ENCODE measurements at places on chromosomes 2 and 18.

- ATAC-seq: no peak
- no peaks in the 10 kb centered on the region for H3K36me3 ChIP-seq
- H3K27ac ChIP-seq: no peak overlapping the region
- no peak overlapping the region for H3K4me3 ChIP-seq
- H3K4me1 ChIP-seq: peaks cover 10% of the 10 kb centered on the region
Measured at GRCh38 chr2:65204461-65205210, 23.0 kb upstream of the ACTR2 start.

- peak overlapping the region; percentile 92 for H3K27ac ChIP-seq
Measured at GRCh38 chr2:111042772-111043771, 77.6 kb upstream of the BCL2L11 start.

DNA sequence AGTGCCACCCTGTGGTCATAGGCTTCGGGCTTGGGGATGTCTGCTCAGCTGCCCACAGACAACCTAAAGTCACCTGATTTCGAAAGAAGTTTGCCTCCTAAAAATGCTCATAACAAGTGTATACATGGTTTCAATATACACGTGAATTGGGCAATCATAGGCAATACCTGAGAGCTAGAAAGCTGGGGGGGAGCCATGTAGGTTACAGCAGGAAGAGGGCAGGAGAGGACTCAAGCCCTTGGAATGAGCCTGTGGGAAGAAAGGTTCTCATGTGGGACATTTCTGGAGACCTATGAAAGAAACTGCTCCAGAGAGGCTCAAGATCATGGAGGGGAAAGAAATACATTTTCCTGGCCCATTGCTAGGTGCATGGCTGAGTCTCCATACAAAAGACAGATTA lies 109.7 kb downstream of the ACOXL start:
- no peak overlapping the region for H3K27ac ChIP-seq
- H3K27me3 ChIP-seq: no peaks in the 10 kb centered on the region
- no peak for ATAC-seq
- no peaks in the 10 kb centered on the region for H3K36me3 ChIP-seq

DNA sequence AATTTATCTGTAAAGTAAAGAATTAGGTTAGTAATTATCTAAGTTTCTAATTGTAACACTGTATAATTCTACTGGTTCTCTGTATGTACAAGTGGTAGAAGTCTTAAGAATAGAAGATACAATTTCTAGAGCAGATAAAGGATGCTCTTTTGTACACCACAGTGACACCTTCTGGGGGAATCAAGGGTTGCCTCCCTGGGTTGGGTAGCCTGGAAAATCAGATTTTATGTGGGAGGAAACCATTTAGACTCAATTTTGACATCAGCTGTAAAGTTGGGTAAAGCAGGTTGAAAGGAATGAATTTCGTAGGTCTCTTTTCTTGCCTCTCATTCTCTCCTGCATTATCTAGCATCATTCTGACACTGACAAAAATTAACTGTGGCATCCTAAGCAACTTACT lies 354.8 kb downstream of the DCC start:
- no peaks in the 10 kb centered on the region for H3K27me3 ChIP-seq
- H3K4me3 ChIP-seq: no peak overlapping the region
- H3K36me3 ChIP-seq: no peaks in the 10 kb centered on the region
- H3K27ac ChIP-seq: no peak overlapping the region
- no peaks in the 10 kb centered on the region for H3K4me1 ChIP-seq

DNA sequence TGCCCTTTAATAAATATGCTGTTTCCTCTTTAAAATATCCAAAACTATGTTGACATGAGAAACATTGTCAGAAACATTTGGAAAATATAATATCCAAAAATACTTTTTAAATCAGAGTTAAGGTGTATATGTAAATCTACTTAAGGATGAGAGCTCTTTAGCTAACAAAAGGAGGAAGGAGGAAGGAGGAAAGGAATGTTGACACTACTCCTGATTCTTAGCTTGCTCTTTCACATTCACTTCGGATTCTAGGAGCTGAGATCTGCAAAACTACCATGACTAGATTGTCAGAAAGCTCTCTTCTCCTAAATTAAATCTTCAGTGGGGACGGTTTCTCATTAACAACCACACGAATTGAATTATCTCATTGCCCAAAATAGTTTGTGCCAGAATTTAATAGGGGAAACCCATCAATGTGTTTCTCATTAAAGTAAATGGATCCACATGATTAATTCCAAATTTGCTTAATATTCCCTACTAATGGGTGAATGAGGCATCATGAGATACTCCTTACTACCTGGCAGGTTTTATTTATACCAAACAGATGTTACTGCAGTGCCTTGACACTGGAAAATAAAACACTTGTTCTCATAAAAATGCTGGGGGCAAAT lies 509.1 kb downstream of the MBD2 start:
- no peaks in the 10 kb centered on the region for H3K36me3 ChIP-seq
- no peak for ATAC-seq
- H3K4me3 ChIP-seq: no peak overlapping the region
- H3K4me1 ChIP-seq: no peaks in the 10 kb centered on the region

- no peak overlapping the region for H3K27ac ChIP-seq
- H3K27me3 ChIP-seq: no peaks in the 10 kb centered on the region
- no peaks in the 10 kb centered on the region for H3K4me1 ChIP-seq
- H3K4me3 ChIP-seq: no peak overlapping the region
Measured at GRCh38 chr2:165645930-165646831, 147.9 kb downstream of the GALNT3 start.

- peaks cover 5% of the 10 kb centered on the region for H3K4me1 ChIP-seq
- ATAC-seq: no peak
- no peaks in the 10 kb centered on the region for H3K27me3 ChIP-seq
- H3K27ac ChIP-seq: peak overlapping the region; percentile 28
- peaks cover 60% of the 10 kb centered on the region for H3K36me3 ChIP-seq
- no peak overlapping the region for H3K4me3 ChIP-seq
Measured at GRCh38 chr2:134379293-134379692, 125.4 kb downstream of the MGAT5 start.

GRCh38 chr2:147515213-147515612 lies 329.6 kb upstream of the ACVR2A start:
- no peak for ATAC-seq
- no peak overlapping the region for H3K27ac ChIP-seq
- no peak overlapping the region for H3K4me3 ChIP-seq
- H3K4me1 ChIP-seq: no peaks in the 10 kb centered on the region
- no peaks in the 10 kb centered on the region for H3K36me3 ChIP-seq

DNA sequence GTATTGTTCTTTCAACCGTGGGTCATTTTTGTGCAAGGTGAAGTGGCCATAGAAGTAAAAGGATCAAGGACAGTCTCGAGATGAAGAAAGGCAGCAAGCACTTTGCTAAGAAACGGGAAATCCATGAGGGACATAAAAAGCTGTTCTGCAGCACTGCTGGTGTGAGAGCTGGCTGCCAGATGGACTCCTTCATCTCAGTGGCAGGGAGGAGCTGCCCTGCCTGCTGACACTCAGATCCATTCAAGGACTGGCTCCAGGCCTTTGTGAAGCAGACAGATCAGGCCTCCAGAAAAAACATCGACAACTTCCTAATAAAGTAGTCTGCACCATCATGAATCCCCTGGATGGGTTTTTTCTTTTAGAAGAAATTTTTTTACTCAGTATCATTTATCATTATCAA lies 29.5 kb downstream of the RMC1 start:
- H3K27me3 ChIP-seq: no peaks in the 10 kb centered on the region
- no peak overlapping the region for H3K4me3 ChIP-seq
- peak overlapping the region; percentile 67 for H3K27ac ChIP-seq
- ATAC-seq: no peak
- peaks cover 76% of the 10 kb centered on the region for H3K36me3 ChIP-seq
- peaks cover 12% of the 10 kb centered on the region for H3K4me1 ChIP-seq

GRCh38 chr18:35912332-35912731 lies 60.1 kb upstream of the RMP24 start:
- H3K4me3 ChIP-seq: no peak overlapping the region
- H3K27me3 ChIP-seq: no peaks in the 10 kb centered on the region
- H3K4me1 ChIP-seq: no peaks in the 10 kb centered on the region
- H3K36me3 ChIP-seq: no peaks in the 10 kb centered on the region
- ATAC-seq: no peak
- H3K27ac ChIP-seq: no peak overlapping the region

DNA sequence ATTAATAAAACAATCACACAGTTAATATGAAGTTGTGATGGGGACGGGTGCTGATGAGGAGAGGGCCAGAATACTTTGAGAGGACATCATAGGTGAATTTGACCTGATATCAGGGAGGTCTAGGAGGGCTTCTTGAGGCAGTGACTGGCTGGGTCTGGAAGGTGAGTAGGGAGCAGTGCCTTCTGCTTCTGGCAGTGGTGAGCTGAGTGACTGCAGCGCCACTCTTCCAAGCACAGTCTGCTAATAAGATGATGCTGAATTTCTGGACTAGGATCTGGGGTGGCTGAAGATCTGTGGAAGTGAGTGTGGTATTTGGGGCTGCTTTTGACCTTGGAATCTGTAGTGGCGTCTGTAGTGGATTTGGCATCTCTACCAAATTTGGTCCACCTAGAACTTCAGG lies 5.5 kb downstream of the DGKD start:
- ATAC-seq: no peak
- peaks cover 44% of the 10 kb centered on the region for H3K36me3 ChIP-seq
- H3K4me1 ChIP-seq: peaks cover 77% of the 10 kb centered on the region
- peak overlapping the region; percentile 60 for H3K27ac ChIP-seq

DNA sequence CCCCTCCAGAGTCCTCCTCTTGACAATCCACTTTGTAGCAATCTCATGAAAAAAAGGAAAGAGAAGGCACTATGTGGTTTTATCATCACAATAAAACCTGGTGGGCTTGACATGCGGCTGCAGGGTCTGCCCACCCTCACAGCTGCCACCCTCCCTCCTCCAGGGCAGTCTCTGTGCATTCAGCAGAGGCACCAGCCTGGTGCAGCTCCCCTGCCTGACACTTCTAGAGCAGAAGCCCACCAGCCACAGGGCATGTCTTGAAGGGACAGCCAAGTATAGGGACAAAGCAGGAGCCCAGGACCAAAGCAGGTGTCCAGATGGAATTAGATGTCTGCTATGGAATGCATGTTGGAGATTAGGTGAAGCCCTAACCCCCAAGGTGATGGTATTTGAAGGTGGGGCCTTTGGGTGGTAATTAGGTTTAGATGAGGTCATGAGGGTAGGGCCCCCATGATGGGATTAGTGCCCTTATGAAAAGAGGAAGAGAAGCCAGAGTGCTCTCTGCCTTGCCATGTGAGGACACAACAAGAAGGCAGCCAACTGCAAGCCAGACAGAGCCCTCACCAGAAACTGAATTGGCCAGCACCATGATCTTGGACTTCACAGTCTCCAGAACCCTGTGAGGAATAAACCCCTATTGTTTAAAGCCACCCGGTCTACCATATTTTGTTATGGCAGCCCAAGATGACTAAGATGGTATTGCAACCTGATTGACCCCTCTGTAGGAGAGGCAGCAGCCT lies 86.9 kb downstream of the MCFD2 start:
- H3K27me3 ChIP-seq: peaks cover 49% of the 10 kb centered on the region

DNA sequence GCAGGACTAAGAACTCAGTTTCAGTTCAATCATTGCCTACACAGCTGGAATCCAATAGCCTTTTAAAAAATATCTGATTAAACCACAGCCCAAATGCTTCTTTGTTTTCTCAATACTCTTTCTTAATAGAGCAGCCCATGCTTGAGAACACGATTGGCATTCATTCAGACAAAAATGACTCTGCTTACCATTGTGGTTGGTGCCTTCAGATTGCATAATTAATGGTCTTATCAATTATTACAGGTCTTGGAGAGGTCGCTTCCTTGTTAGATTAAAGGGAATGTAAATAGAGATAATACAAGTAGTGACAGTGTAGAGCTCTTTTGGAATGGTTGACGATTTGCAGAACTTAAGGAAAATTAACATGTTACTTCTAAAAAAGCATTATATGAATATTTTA lies 107.2 kb downstream of the RNF152 start:
- H3K4me3 ChIP-seq: no peak overlapping the region
- H3K36me3 ChIP-seq: no peaks in the 10 kb centered on the region
- ATAC-seq: no peak
- H3K27me3 ChIP-seq: no peaks in the 10 kb centered on the region
- H3K27ac ChIP-seq: no peak overlapping the region

- no peak overlapping the region for H3K27ac ChIP-seq
- H3K36me3 ChIP-seq: peaks cover 52% of the 10 kb centered on the region
- no peak overlapping the region for H3K4me3 ChIP-seq
- no peaks in the 10 kb centered on the region for H3K27me3 ChIP-seq
- no peak for ATAC-seq
- H3K4me1 ChIP-seq: peaks cover 16% of the 10 kb centered on the region
Measured at GRCh38 chr2:201343559-201343958, 13.6 kb downstream of the FLACC1 start.

- H3K27me3 ChIP-seq: no peaks in the 10 kb centered on the region
- H3K36me3 ChIP-seq: no peaks in the 10 kb centered on the region
- peak; percentile 63 for ATAC-seq
- peak overlapping the region; percentile 74 for H3K4me3 ChIP-seq
- H3K4me1 ChIP-seq: peaks cover 52% of the 10 kb centered on the region
Measured at GRCh38 chr2:70103531-70104061, 16.3 kb downstream of the PCBP1 start.

DNA sequence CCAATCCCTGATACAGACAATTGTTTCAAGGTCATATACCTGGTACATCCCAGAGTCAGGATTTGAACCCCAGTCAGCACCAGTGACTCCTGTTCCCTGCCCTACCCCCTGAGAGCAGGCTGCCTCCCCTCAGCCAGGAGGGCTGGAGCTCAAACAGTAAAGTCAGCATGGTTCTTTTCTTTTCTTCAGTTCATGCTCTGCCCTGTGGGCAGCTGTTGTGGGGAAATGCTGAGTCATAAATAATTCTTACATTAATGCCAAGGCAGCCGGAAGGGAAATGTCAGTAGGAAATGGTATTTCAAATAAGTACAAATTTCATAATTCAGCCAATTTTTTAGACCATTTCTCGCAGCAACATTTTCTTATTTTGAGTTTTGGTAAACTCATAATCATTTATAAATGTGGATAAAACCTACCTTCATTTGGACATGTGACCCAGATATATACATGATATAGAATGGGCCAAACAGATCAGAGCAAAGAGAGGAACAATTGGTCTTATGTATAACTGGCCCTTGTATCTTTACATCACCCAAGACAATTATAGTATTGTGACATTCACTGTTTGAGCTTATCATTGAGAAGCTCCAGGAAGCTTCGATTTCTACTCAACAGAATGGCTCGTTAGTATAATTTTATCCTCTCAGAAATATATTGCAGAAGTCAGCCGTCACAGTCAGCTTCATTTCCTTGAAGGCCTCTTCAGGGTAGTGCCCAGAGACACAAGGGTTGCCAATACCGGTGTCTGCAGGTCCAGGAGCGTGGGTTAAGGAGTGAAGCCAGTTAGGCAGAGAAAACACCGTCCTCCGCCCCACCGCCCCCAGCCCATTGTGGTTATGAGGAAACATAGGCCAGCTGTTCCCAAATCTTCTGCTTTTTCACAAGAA lies 28.0 kb upstream of the SCYGR1 start:
- peak; percentile 61 for ATAC-seq
- H3K4me1 ChIP-seq: peaks cover 54% of the 10 kb centered on the region
- H3K4me3 ChIP-seq: no peak overlapping the region
- H3K27ac ChIP-seq: peak overlapping the region; percentile 85

- peaks cover 20% of the 10 kb centered on the region for H3K4me1 ChIP-seq
- peaks cover 87% of the 10 kb centered on the region for H3K27me3 ChIP-seq
- H3K36me3 ChIP-seq: no peaks in the 10 kb centered on the region
- no peak within 1 kb of the TSS for H3K4me3 ChIP-seq
- H3K27ac ChIP-seq: no peak within 1 kb of the TSS
- ATAC-seq: no peak
Measured at GRCh38 chr2:176128982-176129796, at the start of gene HOXD8. TSS of gene HOXD8 (plus strand) at chr2:176129705. CDS start at chr2:176130367, 662 bp downstream.

All from stimulated activated memory B cell treated with anti-CD40 and anti-IgM and Interleukin-4, amounts not matched to agents 10 μg/mL and 1 μg/mL and 100 μg/mL, for 72 hours (primary cell).